ENCODE measurements at places on chromosomes 16 and 17.

DNA sequence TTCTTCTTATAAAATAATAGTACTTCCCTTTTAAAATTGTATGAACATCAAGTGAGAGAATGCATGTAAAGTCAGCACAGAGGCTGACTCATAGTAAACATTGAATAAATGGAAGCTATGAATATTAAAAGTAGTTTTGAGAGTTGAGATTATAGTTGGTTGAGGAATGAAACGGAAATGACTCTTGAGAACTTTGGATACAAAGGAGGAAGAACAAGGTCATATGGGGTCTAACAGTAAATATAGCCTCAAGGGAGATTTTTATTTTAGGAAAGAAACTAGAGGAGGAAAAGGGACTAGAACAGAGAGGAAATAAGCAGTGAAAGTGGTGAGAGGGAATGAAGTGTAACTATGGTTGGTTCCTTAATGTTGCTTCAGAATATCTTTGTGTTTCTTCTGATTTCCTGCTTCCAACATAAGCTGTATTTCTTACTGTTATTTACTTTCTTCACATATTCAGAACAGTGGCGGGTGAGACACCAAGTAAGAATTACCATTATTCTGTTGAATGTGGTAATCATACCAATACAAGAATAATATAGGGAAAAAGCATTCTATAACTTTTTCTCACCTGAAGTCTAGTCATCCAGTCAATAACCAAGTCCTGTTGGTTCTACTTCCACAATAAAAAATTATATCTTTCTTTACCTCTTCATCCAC, 165.1 kb downstream of the CHD9 start:
- no peak for DNase-seq

DNA sequence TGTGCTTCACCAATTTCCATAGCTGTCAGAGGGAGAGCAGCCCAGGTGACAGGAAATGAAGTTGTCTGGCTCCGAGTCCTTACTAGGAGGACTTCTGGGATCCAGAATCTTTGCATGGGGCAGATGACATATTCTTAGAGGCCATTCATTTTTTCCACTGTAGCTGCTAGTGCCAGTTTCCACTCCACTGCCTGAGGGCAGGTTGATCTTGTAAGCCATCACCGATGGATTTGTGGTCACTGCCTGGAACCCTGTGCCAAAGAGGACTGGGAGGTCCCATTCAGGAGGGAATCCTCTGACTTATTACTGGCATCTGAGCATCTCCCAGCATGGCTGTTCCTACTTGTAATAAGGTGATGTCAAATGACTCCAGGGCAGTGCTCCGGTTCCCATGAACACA, 144.1 kb upstream of the KCNJ18 start:
- DNase-seq: no peak

GRCh38 chr17:19281161-19281560, 44.0 kb downstream of the EPN2 start:
- DNase-seq: no peak

DNA sequence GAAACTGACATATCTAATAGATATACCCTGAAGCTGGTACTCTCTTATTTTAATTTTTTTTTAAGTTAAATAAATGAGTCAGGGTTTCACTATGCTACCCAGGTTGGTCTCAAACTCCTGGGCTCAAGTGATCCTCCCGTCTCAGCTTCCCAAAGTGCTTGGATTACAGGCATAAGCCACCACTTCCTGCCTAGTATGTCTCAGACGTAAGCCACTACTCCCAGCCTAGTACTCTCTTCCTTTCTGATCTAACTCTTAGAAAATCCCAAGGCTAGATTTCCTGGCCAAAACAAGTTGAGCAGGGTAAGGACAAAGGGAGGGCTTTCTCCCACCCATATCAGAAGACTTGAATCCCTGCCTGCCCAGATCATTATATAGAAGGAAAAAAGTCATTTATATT, 33.7 kb downstream of the HOXB1 start:
- no peak for DNase-seq

DNA sequence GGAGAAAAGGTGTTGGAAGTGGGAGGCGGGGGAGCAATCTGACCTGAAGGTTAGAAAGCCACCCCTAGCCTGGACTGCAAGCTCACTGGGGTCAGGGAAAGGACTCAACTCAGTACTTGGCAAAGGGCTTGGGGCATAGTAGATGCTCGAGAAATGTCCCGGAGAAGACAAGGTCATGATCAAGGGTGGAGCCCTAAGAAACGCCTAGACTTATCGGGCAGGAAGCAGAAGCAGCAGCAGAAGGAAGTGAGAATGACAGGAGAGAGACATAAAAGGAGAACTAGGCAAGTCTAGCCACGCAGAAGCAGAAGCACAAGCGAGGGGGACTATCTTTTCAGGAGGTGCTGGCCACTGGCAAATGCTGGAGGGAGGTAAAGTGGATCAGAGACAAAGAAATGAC, 10.2 kb downstream of the COTL1 start:
- no peak for DNase-seq

- DNase-seq: no peak
Measured at GRCh38 chr16:52209227-52209626, 337.7 kb downstream of the TOX3 start.

Measured in NCI-H187 treated with DMSO at 0.1 percent for 48 hours (cell line).